Heart left ventricle (tissue), 16 donors: ENCODE measurements at places on chromosomes 16 and 17.

DNA sequence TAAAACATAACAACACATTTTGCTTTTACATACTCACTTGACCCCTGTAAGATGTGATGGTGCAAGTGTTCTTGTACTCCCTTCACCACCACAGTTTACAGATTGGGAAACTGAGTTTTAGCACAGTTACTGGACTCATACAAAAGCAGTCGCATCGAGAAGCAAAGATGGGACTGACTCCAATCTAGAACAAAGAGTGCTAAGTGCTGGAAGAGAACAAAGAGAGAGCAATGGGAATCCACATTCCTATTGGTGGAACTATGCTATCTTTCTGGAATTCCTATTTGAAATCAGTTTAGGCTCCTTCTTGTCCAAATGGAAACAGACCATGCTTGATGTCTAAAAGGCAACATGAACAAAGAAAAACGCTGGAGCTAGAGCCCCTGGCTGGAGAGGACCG, 9.1 kb downstream of the TOM1L2 start:
- no peak for DNase-seq

- DNase-seq = no peak
Measured at GRCh38 chr17:65988451-65988850, 203.5 kb downstream of the CEP112 start.

- no peak for DNase-seq
Measured at GRCh38 chr17:39962642-39963220, at the start of gene GSDMA. Gene GSDMA (plus strand): TSS chr17:39963004. CDS start chr17:39965688, 2,684 bp downstream.

DNA sequence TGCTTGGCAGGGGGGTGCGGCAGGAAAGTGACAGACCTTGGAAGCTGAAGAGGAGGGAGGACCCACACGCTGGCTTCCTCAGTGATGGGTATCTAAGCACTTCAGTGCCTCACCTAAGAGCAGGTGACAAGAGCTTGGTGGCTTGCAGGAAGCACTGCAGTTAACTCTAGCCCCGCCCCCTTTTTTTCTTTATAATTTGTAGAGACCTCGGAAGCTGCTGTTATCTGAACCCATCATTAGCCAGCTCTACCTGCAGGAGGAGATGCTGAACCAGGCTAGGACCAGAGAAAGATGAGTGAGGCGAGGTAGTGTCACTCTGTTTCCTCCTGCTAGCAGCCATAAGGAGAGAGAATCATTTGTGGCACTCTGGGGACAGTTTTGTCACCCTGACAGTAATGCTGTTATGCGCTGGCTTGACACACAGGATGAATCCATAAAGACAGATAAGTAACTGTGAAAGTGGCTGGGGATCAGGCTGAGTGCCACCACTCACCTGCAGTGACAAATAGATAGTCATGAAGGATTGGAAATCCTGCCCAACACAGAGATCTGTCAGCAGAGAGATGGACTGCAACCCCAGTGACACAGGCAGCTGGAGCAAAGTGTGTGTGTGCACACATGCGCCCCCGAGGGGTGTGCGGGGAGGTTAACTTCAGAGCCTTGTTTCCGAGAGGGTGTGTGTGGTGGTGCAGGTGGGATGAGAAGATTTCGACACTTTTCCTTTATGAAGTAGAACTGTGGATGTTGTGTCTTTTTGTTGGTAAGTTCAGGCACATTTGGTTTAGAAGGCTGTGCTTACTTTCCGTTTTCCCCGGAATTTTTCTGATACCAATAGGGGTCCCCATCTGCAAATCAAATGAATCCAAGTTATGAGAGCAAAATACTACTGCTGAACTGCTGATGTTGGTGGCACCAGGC, 224.0 kb downstream of the IRX3 start:
- no peak for DNase-seq

GRCh38 chr17:50280068-50280467, 5.8 kb downstream of the TMEM92 start:
- no peak for DNase-seq

- no peak for DNase-seq
Measured at GRCh38 chr17:18206962-18207361, 18.5 kb upstream of the LLGL1 start.

DNA sequence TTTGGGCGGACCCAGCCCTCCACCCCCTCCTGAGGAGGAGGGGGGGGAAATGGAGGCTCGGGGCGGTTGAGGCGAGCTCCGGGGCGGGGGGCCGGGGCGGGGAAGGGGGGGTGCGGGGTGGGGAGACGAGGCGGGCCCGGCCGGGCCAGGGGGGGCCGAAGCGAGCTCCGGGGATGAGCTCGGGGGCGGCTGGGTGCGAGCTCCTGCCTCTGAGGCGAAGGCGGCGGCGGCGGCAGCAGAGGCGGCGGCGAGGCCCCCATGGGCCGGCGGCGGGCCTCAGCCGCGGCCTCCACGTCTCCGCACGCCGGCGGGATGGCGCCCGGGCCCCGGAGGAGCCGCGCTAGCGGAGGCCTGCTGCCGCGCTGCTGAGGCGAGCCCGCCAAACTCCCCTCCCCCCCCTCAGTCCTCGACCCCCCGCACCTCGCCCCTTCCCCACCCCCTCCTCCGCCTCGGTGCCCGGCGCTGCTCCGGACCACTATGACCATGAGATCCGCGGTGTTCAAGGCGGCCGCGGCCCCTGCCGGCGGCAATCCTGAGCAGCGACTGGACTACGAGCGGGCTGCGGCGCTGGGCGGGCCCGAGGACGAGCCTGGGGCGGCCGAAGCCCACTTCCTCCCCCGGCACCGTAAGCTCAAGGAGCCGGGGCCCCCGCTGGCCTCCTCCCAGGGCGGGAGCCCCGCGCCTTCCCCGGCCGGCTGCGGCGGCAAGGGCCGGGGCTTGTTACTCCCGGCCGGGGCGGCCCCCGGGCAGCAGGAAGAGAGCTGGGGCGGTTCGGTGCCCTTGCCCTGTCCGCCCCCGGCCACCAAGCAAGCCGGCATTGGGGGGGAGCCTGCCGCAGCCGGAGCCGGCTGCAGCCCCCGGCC, 596 bp downstream of the MSL1 start:
- DNase-seq = peak; percentile 57
